ENCODE measurements at places on chromosomes 2 and 18. TPM values are rescaled to one million over a fixed set of nuclear protein-coding genes. Genes with fewer than 3 reads are reported as not detected.
A peak's percentile ranks its signal among the peaks of the same experiment; 100 is the strongest.

- H3K27ac ChIP-seq = no peak overlapping the region
- H3K4me3 ChIP-seq = no peak overlapping the region
- H3K4me1 ChIP-seq = no peaks in the 10 kb centered on the region
- no peaks in the 10 kb centered on the region for H3K27me3 ChIP-seq
Observed at GRCh38 chr2:22691666-22692065, 693.3 kb upstream of the KLHL29 start.

The METAP1D gene
- total RNA-seq = 7.9 TPM

GRCh38 chr2:146982393-146982846, 862.4 kb upstream of the ACVR2A start:
- no peaks in the 10 kb centered on the region for H3K4me1 ChIP-seq
- DNase-seq = peak; percentile 57
- no peaks in the 10 kb centered on the region for H3K27me3 ChIP-seq
- no peak overlapping the region for H3K4me3 ChIP-seq
- H3K27ac ChIP-seq = no peak overlapping the region

The RGPD5 gene
- total RNA-seq = 37.4 TPM

- H3K36me3 ChIP-seq = peaks cover 28% of the 10 kb centered on the region
- no peaks in the 10 kb centered on the region for H3K27me3 ChIP-seq
- H3K4me1 ChIP-seq = no peaks in the 10 kb centered on the region
- DNase-seq = no peak
- H3K4me3 ChIP-seq = no peak overlapping the region
Observed at GRCh38 chr2:9416267-9416961, 6.9 kb downstream of the ITGB1BP1 start.

The RESP18 gene
- not detected for total RNA-seq

The TEX44 gene
- total RNA-seq = not detected

DNA sequence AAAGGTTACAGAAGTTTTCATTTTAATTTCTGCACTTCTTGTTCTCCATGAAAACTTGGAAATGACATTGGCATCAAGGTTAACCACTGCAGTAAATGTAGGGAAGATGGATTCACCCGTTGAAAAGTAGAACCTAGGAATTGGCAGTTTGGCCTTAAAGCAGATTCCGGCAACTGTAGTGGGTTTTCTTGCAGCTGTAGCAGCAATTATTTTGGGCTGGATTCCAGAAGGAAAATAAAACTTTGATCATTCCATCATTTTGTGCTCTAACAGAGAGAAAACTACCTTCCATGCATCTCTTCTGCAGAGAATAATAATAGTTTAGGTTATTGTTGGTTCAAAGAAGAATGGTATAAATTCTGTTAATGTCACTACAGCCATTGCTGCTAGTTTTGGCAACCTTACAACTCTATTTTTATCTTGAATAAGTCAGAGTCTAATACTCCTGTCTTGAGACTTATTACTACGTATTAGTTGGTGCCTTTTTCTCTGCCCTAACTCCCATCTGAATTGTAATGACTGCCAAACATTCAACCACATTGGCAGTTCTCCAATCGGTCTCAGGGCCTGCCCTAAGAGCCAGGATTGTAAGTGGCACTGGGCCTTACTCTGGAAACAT, 178.1 kb upstream of the PIEZO2 start:
- DNase-seq = no peak
- H3K4me3 ChIP-seq = no peak overlapping the region
- no peaks in the 10 kb centered on the region for H3K36me3 ChIP-seq
- H3K27me3 ChIP-seq = no peaks in the 10 kb centered on the region

- H3K27ac ChIP-seq = no peak overlapping the region
- no peak overlapping the region for H3K4me3 ChIP-seq
- H3K4me1 ChIP-seq = no peaks in the 10 kb centered on the region
- no peaks in the 10 kb centered on the region for H3K36me3 ChIP-seq
- DNase-seq = no peak
- H3K27me3 ChIP-seq = no peaks in the 10 kb centered on the region
Observed at GRCh38 chr2:162965191-162965590, 126.6 kb upstream of the KCNH7 start.

DNA sequence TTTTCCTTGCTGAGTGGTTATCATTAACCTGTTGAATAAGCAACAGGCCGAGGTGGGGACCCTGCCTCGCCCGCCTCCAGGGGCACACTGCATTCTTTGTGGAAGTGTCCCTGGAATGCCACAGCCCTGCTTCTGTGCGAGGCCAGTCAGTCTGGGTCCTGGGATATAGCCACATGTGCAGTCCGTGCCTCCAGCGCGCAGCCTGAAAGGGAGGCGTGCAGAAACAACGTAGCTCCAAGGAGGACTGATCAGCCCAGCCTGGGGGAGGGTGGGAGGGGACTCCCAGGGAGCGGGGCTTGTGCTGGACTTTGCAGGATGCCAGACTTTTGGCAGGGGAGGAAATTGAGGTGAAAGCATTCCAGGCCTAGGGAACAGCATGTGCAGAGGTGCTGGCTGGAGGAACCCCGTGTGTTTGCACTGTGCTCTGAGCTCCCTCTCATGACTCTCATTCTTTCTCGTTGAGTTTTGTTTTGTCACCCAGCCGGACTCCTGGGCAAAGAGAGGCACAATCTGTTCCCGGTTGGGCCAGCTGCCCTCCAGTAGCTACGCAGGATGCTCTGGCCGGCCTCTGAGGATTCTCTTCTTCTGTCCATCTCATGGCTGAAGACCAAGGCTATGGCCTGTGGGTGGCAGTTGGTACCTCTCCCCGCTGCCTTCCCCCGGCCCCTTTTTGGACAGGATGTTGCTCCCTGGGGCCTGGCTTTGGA, 39.7 kb downstream of the HPCAL1 start:
- no peaks in the 10 kb centered on the region for H3K27me3 ChIP-seq
- no peak overlapping the region for H3K4me3 ChIP-seq
- no peak for DNase-seq
- no peak overlapping the region for H3K27ac ChIP-seq

DNA sequence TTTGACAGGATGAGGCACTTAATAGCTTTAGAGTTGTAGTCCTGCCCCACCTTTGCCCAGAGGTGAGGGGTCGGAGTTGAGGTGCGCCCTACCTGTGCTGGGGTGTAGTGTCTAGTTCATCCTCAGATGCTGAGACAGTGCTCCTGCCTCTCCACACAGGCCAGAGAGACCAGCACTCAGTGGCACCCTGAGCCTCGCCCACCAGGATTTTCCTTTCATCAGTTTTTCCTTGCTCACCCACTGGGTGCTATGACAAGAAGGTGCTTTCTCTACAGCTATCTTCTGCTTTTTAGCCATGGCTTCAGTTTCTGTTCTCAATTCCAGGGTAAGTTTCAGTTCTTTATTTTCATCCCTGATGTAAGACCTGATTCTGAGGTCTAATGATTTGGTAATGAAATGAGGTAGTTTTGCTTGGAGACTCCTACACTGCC, 16.8 kb upstream of the TMEM131 start:
- H3K27ac ChIP-seq = no peak overlapping the region
- H3K4me3 ChIP-seq = no peak overlapping the region
- H3K4me1 ChIP-seq = peaks cover 5% of the 10 kb centered on the region
- H3K36me3 ChIP-seq = no peaks in the 10 kb centered on the region
- no peak for DNase-seq

All from Peyer's patch (tissue), 4 donors.